ENCODE measurements at places on chromosomes 11 and 22. TPM values are rescaled to one million over a fixed set of nuclear protein-coding genes. Genes with fewer than 3 reads are reported as not detected.

Gene PCNX3
- polyA plus RNA-seq, result 29.7 TPM

Gene ROBO4
- not detected for polyA plus RNA-seq

Gene CD6
- polyA plus RNA-seq, result 0.07 TPM

Gene ANO5
- 3.3 TPM for polyA plus RNA-seq

Gene TSG101
- polyA plus RNA-seq, result 112 TPM

Gene OR4D6
- polyA plus RNA-seq, result not detected

Gene CREB3L1
- 2.3 TPM for polyA plus RNA-seq

Gene SELENOO
- polyA plus RNA-seq, result 13.7 TPM

Gene MCAM
- polyA plus RNA-seq, result 15.9 TPM

Gene BIK
- polyA plus RNA-seq, result 0.54 TPM

Gene UEVLD
- 30.6 TPM for polyA plus RNA-seq

Gene HMOX1
- 506 TPM for polyA plus RNA-seq

Gene SCO2
- 2.3 TPM for polyA plus RNA-seq

Gene ACTN3
- polyA plus RNA-seq, result not detected

Gene THRSP
- not detected for polyA plus RNA-seq

Gene YDJC
- polyA plus RNA-seq, result 28.3 TPM

Gene MFRP
- not detected for polyA plus RNA-seq

Gene YPEL1
- polyA plus RNA-seq, result 0.07 TPM

Gene OR52E8
- polyA plus RNA-seq, result not detected

Gene BIRC3
- polyA plus RNA-seq, result 11.3 TPM

Gene CCDC15
- 0.58 TPM for polyA plus RNA-seq

Gene FTH1
- 12,799 TPM for polyA plus RNA-seq

Gene AQP11
- 2.6 TPM for polyA plus RNA-seq

Gene SYT13
- polyA plus RNA-seq, result 13.1 TPM

Gene RTN4R
- 2.7 TPM for polyA plus RNA-seq

Gene SLC22A8
- not detected for polyA plus RNA-seq

Gene TREH
- polyA plus RNA-seq, result 0.03 TPM

Gene ALX4
- 6.4 TPM for polyA plus RNA-seq

Gene CLNS1A
- polyA plus RNA-seq, result 173 TPM

Gene SDHAF2
- polyA plus RNA-seq, result 43.8 TPM

Gene ART1
- not detected for polyA plus RNA-seq

Gene OR2AG2
- polyA plus RNA-seq, result 0.03 TPM

Gene MS4A6A
- not detected for polyA plus RNA-seq

Gene DGKZ
- polyA plus RNA-seq, result 30.7 TPM

Gene KCNK7
- 0.50 TPM for polyA plus RNA-seq

Gene PRR33
- polyA plus RNA-seq, result not detected

Gene CHRDL2
- 5.4 TPM for polyA plus RNA-seq

Gene PHRF1
- polyA plus RNA-seq, result 23.0 TPM

Gene MPPED2
- polyA plus RNA-seq, result not detected

All from A549 (cell line).